ENCODE measurements at places on chromosomes 3 and 15. TPM values are rescaled to one million over a fixed set of nuclear protein-coding genes. Genes with fewer than 3 reads are reported as not detected.
A peak's percentile ranks its signal among the peaks of the same experiment; 100 is the strongest.

DNA sequence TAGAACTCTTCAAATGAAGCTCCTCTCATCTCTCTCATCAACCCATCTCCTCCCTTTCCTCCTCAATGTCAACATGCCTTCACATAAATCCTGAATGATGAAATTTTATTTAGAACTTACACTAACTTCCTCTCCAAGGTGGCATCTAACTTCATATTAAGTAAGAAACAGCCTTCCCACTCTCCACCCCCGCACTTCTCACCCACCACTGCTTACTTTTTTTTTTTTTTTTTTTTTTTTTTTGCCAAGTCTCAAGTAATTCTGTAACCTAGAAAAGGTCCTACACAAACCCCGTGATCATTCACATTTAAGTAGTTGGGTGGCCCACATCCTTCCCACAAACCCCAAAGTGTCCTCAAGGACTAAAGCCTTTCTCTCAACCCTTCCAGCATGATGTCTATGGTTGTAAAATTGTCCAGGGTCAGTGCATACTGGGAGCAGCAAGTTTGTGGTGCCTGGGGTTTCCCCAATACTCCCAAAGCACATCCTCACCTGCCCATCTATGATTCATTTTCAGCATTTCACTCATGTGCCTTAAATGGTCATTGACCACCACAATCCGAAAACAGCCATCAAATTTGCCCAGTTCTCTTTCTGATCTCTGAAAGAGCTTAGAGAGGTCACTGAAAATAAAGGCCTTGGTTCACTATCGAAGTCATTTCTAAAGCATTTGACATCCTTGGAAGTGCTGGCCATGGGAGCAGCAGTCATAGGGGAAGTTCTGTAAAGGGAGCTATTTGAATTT lies 47.2 kb downstream of the CD86 start:
- DNase-seq, result no peak
- H3K27ac ChIP-seq, result no peak overlapping the region
- no peaks in the 10 kb centered on the region for H3K36me3 ChIP-seq
- peaks cover 27% of the 10 kb centered on the region for H3K4me1 ChIP-seq
- H3K4me3 ChIP-seq, result no peak overlapping the region
- no peaks in the 10 kb centered on the region for H3K27me3 ChIP-seq

- no peak for DNase-seq
- no peak overlapping the region for H3K4me3 ChIP-seq
- H3K36me3 ChIP-seq, result no peaks in the 10 kb centered on the region
- H3K27ac ChIP-seq, result no peak overlapping the region
- H3K4me1 ChIP-seq, result no peaks in the 10 kb centered on the region
Measured at GRCh38 chr3:127170814-127171213, 22.1 kb upstream of the PRR23E start.

GRCh38 chr3:21526461-21526860 lies 224.5 kb downstream of the ZNF385D start:
- no peaks in the 10 kb centered on the region for H3K36me3 ChIP-seq
- no peak overlapping the region for H3K27ac ChIP-seq
- H3K4me1 ChIP-seq, result no peaks in the 10 kb centered on the region
- no peak for DNase-seq
- H3K27me3 ChIP-seq, result no peaks in the 10 kb centered on the region

EDC3 gene
- 41.1 TPM for total RNA-seq

- peak overlapping the region; percentile 4 for H3K27ac ChIP-seq
- peak overlapping the region; percentile 11 for H3K4me3 ChIP-seq
- H3K27me3 ChIP-seq, result no peaks in the 10 kb centered on the region
- H3K4me1 ChIP-seq, result peaks cover 78% of the 10 kb centered on the region
- no peak for DNase-seq
Measured at GRCh38 chr3:56795829-56796185, 5.9 kb downstream of the ARHGEF3 start.

DNA sequence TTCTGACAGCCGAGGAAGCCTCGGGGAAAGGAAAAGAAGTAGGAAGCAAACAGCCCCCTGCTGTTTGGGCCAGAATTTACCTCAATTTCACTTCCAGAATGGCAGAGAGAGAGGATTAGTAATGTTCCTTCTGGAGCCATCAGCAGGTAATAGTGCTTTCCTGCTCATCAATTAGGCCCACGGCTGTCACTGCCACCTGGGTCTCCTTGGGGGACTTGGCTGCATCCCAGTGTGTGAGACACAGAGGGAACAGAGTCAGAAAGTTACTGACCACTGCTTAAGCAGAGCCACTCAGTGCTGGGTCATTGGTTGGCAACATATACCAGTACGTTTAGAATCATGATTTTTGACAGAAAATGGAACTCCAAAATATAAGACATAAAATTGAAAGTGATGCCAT lies 397.0 kb downstream of the EPHA3 start:
- H3K4me3 ChIP-seq, result no peak overlapping the region
- no peak overlapping the region for H3K27ac ChIP-seq
- H3K4me1 ChIP-seq, result no peaks in the 10 kb centered on the region
- no peaks in the 10 kb centered on the region for H3K36me3 ChIP-seq
- DNase-seq, result no peak

FBXO40 gene
- total RNA-seq, result not detected

ACOX2 gene
- not detected for total RNA-seq

DNA sequence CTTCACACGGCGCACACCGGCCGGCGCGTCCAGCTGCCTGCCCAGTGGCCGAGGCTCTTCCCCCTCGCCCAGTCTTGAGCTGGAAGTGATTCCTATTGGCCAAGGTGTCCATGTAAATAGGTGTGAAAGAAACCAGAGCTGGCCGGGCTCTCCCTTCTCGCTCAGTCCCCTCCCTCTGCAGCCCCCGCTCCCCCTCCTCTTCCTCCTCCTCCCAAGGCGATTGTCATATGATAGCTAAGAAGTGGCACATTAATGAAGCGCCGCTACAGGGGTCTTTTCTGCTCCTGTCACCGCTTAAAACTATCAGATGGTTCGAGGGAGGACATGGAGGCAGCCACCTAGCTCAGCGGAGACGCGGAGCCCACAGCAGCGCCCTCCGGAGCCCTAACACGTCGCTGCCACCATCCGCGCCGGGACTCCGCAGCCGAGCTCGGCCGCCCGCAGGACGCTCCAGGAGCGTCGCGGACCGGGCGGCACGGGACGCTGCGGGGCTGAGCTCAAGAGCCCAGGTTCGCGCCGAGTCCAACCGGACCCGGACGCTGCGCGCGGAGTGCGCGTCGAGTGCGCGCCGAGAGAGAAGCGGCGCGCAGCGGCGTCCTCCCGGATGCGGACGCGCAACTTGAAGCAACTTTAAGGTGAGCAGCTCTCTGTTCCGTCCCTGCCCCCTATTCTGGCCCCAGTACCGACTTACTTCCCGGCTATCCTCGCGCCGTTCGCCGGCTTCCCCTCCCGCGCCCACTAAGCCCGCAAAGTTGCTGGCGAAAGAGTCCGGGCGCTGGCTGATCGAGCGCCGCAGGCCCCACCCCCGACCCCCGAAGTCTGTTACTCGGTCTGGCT lies at the start of gene FOXB1:
TSS of gene FOXB1 (plus strand) at position 303 of the 837 bp plus-strand sequence. CDS start 653 bp downstream, outside the sequence.
- DNase-seq, result peak; percentile 41
- H3K4me1 ChIP-seq, result peaks cover 66% of the 10 kb centered on the region
- H3K4me3 ChIP-seq, result peak within 1 kb of the TSS; percentile 91
- peaks cover 91% of the 10 kb centered on the region for H3K27me3 ChIP-seq
- H3K36me3 ChIP-seq, result peaks cover 10% of the 10 kb centered on the region
- peak within 1 kb of the TSS; percentile 93 for H3K27ac ChIP-seq

DNA sequence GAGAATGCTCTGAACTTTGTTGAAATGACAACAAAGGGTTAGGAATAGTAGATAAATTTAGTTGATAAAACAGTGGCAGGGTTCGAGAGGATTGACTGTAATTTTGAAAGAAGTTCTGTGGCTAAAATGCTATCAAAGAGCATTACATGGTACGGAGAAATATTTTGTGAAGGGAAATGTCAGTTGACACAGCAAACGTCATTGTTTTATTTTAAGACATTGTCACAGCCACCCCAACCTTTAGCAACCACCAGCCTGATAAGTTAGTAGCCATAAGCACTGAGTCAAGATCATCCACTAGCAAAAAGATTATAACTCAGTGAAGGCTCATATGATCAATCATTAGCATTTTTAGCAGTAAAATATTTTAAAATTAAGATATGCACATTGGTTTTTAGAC lies 8.7 kb upstream of the ST3GAL6 start:
- no peaks in the 10 kb centered on the region for H3K36me3 ChIP-seq
- no peaks in the 10 kb centered on the region for H3K4me1 ChIP-seq
- no peak for DNase-seq
- H3K27me3 ChIP-seq, result peaks cover 12% of the 10 kb centered on the region
- no peak overlapping the region for H3K27ac ChIP-seq

EFCC1 gene
- not detected for total RNA-seq

- no peak for DNase-seq
- no peaks in the 10 kb centered on the region for H3K4me1 ChIP-seq
- no peaks in the 10 kb centered on the region for H3K36me3 ChIP-seq
- H3K4me3 ChIP-seq, result no peak overlapping the region
Measured at GRCh38 chr3:191051037-191051436, 148.0 kb upstream of the OSTN start.

DNA sequence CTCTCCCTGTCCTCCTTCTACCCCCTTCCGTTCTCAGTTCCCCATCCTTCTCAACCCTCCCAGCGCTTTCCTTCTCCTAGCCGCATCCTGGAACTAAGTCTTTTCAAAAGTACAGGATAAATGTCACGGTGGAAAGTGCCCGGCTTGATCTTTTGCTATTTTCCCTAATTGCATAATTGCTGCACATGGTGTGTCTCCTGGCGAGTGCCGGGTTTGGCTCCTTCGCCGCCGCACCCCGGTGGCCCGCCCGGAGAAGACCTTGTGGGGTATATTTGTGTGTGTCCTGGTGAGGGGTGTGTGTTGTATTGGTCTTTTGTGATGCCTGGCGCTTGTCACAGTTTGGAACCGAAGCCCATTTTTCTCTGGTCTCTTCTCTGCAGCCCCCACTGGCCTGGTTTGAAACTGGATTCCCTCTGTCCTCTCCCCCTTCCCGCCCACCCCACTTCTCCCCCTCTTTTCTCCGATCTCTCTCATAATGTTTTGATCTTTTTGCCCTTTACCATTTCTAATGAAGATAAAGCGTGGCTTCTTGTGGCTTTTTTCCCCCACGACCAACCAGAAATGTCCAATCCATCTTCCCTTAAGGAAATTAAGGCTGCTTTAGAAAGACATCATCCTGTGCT lies 692 bp downstream of the UBE2E2 start:
- H3K4me1 ChIP-seq, result peaks cover 11% of the 10 kb centered on the region
- DNase-seq, result peak; percentile 8
- H3K4me3 ChIP-seq, result peak overlapping the region; percentile 87
- peaks cover 30% of the 10 kb centered on the region for H3K27me3 ChIP-seq

DUOX2 gene
- total RNA-seq, result 0.02 TPM

GRCh38 chr3:186330772-186331460 lies 31.1 kb downstream of the DGKG start:
- H3K36me3 ChIP-seq, result no peaks in the 10 kb centered on the region
- H3K27ac ChIP-seq, result no peak overlapping the region
- DNase-seq, result no peak
- H3K4me1 ChIP-seq, result no peaks in the 10 kb centered on the region
- H3K27me3 ChIP-seq, result peaks cover 11% of the 10 kb centered on the region
- no peak overlapping the region for H3K4me3 ChIP-seq

DNA sequence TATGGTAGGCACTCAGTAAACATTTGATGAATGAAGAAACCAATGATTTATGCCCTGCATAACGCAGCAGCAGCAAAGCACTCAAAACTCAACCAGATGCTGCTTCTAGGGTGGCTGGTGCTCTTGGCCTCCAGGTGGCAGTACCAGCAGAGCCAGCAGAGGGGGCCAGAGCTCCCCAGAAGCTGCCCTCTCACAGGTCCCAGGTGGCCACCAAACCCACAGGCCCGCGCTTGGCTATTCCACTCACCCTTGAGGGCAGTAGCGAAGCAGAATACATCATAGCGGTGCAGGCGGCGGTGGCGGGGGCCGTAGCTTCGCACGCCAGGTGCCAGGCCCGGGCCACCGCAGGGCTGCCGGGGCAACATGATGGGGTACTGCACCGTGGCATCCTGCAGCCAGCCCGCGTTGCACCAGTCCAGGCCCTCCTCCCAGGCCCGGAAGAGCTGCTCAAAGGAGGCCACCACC lies 16.6 kb downstream of the HAPLN3 start:
- no peak overlapping the region for H3K27ac ChIP-seq
- H3K4me1 ChIP-seq, result peaks cover 2% of the 10 kb centered on the region
- no peaks in the 10 kb centered on the region for H3K27me3 ChIP-seq

GRCh38 chr3:77686560-77686959 lies 646.7 kb downstream of the ROBO2 start:
- no peak for DNase-seq
- H3K27me3 ChIP-seq, result no peaks in the 10 kb centered on the region
- H3K4me3 ChIP-seq, result no peak overlapping the region
- H3K27ac ChIP-seq, result no peak overlapping the region

DNA sequence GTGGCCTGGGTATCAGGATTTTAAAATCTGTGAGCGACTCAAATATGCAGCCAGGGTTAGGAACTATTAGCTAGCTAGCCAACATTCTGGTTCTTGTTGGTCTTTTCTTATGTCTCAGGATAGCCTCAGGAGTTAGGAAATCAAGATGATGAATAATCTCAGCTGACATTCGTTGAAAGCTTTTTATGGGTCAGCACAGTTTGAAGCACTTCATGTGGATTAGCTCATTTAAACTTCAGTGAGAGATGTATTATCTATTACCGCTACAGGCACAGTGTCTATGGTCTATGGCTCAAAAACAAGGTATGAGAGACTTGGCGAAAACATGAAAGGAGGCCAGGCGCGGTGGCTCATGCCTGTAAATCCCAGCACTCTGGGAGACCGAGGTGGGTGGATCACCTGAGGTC lies 187.5 kb upstream of the THRB start:
- peaks cover 21% of the 10 kb centered on the region for H3K4me1 ChIP-seq
- no peak overlapping the region for H3K27ac ChIP-seq
- H3K4me3 ChIP-seq, result no peak overlapping the region
- no peak for DNase-seq

RBP2 gene
- total RNA-seq, result not detected
